ENCODE measurements at places on chromosomes 6 and 20. TPM values are rescaled to one million over a fixed set of nuclear protein-coding genes. Genes with fewer than 3 reads are reported as not detected.

PACRG gene
- total RNA-seq = not detected

SLC22A16 gene
- total RNA-seq = not detected

OR2H1 gene
- total RNA-seq = not detected

PLN gene
- total RNA-seq = not detected

SEL1L2 gene
- not detected for total RNA-seq

HTR1E gene
- total RNA-seq = not detected

FAM210B gene
- total RNA-seq = 11.1 TPM

RPL10A gene
- 1,379 TPM for total RNA-seq

PRL gene
- total RNA-seq = not detected

REV3L gene
- 6.4 TPM for total RNA-seq

PANK2 gene
- total RNA-seq = 53.8 TPM

WTAP gene
- 69.7 TPM for total RNA-seq

IRF4 gene
- total RNA-seq = 0.14 TPM

KIF25 gene
- total RNA-seq = not detected

FOXQ1 gene
- 3.7 TPM for total RNA-seq

MAPK13 gene
- 1.1 TPM for total RNA-seq

ECI2 gene
- total RNA-seq = 74.3 TPM

PAX1 gene
- total RNA-seq = not detected

RBPJL gene
- not detected for total RNA-seq

RAB44 gene
- total RNA-seq = not detected

TMC2 gene
- total RNA-seq = not detected

BTN3A1 gene
- total RNA-seq = 2.3 TPM

HINT3 gene
- 6.4 TPM for total RNA-seq

MTHFD1L gene
- 45.0 TPM for total RNA-seq

CASS4 gene
- 0.09 TPM for total RNA-seq

Data from A549 treated with CpdA at 1 μM for 4 hours (cell line).